Renal cortical epithelial cell (primary cell): ENCODE measurements at places on chromosomes 7 and 10.
A peak's percentile ranks its signal among the peaks of the same experiment; 100 is the strongest.

- DNase-seq, result peak; percentile 4
Observed at GRCh38 chr7:53001221-53001620, 34.2 kb upstream of the POM121L12 start.

DNA sequence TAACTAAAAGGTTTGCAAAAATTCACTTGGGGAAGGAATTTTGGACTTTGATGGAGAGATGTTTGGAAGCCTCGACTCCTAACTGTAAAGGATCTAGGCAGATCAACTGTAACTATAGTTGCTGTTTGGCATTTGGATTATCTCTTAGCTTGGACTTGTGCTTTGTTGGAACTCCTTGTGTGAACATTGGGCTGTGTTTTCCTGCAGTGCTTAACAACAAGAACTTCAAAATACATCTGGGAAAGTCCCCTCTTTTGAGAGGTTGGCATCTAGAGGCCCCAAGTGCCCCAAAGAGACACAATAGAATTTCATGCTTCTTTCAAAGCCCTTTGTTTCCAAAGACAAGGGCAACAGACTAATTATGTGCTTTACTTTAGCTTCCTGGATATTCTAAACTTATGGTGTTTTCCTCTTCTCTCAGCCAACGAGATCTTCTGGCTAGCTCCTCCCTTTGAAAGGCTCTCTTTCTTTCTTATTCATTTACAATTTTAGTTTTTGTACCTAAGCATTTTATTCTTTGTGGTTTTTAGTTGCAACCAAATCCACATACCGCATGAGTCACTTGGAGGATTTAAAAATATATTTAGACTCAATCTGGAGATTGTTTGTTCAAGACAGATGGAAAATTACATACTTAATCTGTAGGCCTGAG is 11.6 kb downstream of the ABCA13 start:
- DNase-seq, result no peak

- DNase-seq, result no peak
Observed at GRCh38 chr10:123488436-123488835, 177.7 kb upstream of the GPR26 start.

DNA sequence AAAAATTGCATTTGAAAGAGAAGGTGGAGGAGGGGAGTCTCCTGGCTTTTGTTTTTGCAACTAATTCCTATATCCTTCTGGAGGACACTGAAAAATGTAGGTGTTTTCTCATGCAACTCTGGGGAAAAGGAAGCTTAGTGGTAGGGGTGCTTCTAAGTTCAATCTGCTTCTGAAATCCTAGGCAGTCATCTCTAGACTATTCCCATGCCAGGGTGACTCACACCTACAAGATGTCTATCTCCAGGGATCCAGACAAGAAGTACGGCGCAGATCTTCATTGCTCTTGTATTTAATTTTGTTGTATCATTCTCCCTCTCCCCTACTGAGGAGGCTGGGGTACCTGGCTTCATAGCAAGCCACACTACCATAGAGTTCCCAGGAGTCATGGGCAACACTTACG is 258.8 kb downstream of the PHF14 start:
- DNase-seq, result no peak

GRCh38 chr7:727104-727805 is at the start of gene PRKAR1B:
TSS of gene PRKAR1B (minus strand) at chr7:727281. CDS start at chr7:711505, 15,776 bp downstream.
- DNase-seq, result no peak

DNA sequence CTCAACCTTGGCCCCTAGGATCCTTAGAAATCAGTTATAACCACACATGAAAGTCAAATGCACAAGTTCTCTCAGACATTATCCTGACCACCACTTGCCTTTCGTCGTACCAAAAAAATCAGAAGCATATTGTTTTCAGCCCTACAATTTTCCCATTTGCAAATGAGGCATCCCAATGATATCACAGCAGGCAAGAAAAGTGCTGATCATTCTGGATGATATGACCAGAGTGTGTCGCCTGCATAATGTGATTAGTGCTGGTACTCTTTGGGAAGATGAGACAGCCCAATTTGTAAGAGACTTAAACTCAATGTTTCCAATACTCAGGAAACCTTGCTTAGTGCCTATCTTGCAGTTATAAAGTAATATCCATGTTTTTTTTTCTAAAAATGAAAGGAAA is 168.0 kb downstream of the SORCS1 start:
- no peak for DNase-seq

- DNase-seq, result no peak
Observed at GRCh38 chr10:131280101-131280500, 31.4 kb downstream of the TCERG1L start.

- no peak for DNase-seq
Observed at GRCh38 chr10:70557086-70557845, 45.3 kb downstream of the PRF1 start.
